Midbrain (tissue), 1 donor: ENCODE measurements at places on chromosomes 4 and X.

GRCh38 chr4:6385288-6385687 is 87.1 kb downstream of the PPP2R2C start:
- no peak for DNase-seq

DNA sequence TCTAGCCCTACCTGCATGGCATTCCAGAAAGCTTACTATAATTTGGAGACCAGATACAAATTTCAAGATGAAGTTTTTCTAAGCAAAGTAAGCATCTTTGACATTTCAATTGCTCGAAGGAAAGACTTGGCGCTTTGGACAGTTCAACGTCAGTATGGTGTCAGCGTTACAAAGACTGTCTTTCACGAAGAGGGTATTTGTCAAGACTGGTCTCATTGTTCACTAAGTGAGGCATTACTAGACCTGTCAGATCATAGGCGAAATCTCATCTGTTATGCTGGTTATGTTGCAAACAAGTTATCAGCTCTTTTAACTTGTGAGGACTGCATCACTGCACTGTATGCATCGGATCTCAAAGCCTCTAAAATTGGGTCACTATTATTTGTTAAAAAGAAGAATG is 17.6 kb downstream of the THAP9 start:
- peak; percentile 44 for DNase-seq

DNA sequence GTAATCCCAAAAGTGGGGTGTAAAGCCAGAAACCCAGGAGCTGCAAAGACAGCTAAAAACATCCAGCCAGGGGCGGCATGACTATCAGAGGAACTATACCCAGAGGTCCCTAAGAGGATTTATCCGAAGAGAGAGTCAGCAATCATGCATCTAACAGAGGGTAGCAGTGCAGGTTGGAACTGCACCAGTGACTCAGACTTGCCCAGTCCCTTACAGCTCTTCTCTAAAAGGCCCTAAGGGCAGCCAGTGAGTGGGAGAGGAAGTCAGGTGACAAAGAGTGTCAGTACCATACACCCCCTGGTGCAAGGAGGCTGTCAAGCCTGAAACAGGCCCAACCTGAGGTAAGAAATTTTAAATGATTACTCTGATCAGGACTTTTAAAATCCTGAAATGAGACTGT is 88.1 kb downstream of the CAMK2D start:
- DNase-seq: no peak

GRCh38 chr4:3452376-3452775 is 10.6 kb downstream of the HGFAC start:
- DNase-seq: no peak

DNA sequence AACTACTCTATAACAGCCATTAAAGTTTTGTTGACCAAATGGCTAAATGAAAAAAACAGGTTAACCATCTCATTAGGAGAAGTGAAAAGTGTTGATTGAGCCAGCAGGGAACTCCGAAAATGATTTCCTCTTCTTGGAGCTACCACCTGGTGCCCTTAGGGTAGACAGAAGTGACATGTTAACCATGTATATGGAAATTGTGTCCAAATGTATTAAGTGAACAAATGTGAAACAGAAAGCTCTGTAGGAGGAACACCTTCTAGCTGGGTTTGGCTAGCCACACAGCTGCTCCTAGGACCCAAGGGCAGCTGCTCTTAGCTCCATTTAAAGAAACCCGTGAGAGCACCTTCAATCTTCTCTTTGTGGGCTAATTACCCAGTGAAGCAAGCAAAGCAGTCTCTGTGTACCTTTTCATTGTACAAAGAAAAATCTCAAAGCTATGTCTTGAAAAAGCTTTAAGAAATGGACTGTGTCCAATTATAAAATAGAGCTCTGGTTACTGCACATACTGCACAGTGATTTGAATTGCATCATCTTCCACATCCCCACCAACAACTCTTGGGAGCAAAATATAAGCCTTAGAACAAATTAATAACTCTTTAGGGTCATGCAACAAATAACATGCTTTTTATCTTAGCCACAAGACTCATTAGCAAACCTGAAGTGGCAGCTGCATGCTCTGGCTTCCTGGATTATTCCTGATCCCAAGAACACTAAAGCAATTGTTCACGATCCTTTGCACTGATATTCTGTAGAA is 59.2 kb upstream of the PARM1 start:
- no peak for DNase-seq

GRCh38 chr4:98692411-98692810 is 34.0 kb upstream of the TSPAN5 start:
- no peak for DNase-seq

DNA sequence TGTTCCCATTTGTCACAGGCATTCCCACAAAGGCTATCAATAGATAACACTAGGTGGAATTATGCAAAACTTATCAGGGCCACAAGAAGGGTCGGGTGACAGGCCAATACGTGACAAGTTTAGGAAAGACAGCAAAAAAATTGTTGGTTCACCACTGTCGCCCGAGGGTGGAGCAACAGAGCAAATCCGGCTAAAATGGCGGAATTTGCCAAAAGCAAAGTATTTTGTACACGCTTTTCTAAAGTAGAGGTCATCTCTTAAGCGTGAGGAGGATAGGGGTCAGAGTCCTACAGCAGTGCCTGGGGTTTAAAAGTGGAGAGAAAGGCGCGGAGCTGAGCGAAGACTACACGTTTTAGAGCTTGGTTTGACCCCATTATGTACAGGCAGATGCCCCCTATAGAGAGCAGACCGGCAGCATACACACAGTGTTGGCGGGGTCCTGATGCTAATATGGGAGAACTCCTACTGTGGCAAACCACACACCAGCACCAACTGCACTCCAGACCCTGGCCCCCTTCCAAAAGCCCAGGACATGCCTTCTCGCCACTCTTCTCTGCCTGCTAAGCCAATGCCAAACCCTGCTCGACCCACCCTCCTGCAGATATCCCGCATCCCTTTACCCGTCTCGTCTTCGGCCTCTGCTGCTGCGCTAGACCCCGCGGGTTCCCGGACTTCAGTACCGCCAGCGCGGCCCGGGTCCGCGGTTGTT is 733 bp downstream of the CCNA2 start:
- no peak for DNase-seq

- DNase-seq: no peak
These were observed 201.5 kb downstream of the TBX22 start for GRCh38 chrX:80216086-80216485.

DNA sequence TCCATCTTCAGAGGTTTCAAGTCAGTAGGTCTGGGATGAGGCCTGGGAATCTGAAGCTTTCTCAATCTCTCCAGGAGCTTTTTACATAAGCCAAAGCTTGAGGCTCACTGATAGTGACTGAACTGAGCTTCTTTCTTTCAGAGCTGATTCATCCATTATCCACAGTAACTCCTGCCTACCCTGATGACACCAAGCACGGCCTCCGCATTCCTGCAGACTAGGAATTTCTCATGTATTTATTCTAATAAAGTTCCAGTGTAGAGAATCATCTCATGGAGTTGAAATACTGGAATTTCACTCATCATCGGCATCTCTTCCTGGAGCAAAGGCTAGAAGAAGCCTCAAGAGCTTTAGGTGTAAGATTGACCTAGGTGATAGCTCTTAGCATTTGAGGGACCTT is 12.1 kb upstream of the DCTD start:
- no peak for DNase-seq

DNA sequence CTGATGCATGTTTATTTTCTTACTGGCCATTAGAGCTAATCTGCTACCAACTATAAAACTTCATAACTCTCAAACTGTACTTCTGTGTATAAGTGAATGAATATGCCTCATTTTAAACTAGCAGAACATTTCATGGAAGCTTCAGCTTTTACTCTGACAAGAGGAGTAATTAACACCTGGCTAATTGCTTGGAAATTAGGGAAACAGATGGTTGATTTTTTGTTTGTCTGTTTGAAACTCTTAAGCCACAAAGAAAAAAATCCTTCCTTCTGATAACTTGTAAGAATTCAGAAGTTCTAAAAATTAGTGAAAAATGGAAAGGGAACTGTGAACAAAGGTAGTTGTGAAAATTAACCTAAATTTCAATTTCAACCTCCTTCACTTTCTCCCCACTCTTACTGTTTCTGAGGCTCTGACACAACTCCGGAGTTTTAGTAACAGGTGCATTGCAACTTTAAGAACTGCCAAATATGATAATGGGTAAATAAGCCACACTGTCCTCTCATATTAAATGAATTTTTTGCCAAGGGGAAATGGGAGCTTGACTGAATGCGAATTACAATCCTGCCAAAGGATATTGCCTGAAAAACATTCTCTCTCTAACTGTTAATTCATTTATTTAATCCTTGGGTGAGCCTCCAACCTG is 1.0 kb downstream of the EGF start:
- no peak for DNase-seq

DNA sequence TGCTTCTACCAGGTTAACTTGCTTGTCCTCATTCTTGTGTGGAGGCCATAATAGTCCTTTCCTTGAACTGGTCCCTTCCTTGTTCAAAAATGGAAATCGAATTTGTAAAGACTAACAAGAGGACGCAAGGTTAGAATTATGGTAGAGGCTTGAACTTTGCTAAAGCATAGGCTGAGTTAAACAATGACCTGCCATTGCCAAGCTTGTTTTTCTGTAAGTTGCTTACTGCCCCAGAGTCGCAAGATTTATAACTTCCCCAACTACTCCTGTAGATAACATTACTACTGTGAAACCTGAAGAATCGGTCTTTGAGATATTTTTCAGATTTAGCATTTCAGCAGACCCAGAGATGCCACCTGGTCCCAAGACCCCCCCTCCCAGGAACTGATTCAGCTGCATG is 45.3 kb downstream of the RAB33B start:
- DNase-seq: no peak

DNA sequence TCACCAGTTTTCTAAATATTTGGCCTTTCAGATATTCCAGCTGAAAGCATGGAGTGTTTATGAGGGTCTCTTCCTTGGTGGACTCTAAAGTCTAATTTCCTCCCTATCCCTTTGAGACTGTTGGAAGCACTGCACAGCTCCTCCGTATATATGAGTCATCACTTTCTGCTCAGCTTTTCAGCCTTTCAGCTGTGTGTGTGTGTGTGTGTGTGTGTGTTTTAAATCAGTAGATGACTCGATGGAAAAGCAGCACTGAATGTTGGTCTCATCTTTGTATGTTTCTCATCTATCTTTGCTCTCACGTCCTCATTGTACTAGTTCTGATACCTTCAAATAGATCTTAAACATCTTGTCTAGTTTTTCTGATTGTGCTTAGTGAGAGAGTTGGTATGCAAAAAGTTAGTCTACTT is 81.6 kb downstream of the ZFX start:
- no peak for DNase-seq

DNA sequence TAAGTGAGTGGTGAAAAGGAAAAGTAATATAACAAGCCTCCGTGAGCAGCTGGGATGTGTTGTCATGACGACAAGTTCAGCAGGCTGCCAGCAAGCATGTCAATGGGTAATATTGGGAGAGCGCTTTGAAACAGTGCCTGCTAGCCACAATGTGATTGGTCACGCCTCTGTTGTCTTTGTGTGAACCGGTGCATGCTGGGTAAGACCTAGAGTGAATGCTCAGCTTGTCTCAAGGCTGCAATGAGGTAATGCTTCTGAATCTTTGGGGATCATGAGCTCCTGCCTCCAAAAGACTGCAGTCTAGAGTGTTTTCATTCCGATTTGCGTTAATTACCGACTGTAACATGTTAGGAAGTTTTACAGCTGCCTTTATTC is 54.9 kb downstream of the STOX2 start:
- peak; percentile 94 for DNase-seq

DNA sequence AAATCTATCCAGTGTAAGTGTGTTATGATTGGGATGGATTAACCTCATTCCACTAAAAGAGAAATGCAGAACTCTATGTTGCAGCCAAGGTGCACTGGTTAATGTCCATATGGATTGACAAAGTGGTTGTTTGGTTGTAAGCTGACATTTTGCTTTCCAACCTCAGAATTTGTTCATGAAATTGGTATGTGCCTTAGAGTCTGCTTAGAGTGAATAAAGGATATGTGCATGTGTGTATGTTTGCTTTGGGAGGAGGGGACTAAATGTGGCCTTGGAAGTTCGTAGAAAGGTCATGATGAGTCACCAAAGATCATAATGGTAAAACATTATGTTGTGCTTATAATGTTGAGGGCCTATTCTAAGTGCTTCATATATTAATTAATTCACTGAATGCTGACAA is 44.1 kb upstream of the MBNL3 start:
- no peak for DNase-seq

GRCh38 chr4:1512738-1513660 is 106.8 kb upstream of the NKX1-1 start:
- peak; percentile 4 for DNase-seq

DNA sequence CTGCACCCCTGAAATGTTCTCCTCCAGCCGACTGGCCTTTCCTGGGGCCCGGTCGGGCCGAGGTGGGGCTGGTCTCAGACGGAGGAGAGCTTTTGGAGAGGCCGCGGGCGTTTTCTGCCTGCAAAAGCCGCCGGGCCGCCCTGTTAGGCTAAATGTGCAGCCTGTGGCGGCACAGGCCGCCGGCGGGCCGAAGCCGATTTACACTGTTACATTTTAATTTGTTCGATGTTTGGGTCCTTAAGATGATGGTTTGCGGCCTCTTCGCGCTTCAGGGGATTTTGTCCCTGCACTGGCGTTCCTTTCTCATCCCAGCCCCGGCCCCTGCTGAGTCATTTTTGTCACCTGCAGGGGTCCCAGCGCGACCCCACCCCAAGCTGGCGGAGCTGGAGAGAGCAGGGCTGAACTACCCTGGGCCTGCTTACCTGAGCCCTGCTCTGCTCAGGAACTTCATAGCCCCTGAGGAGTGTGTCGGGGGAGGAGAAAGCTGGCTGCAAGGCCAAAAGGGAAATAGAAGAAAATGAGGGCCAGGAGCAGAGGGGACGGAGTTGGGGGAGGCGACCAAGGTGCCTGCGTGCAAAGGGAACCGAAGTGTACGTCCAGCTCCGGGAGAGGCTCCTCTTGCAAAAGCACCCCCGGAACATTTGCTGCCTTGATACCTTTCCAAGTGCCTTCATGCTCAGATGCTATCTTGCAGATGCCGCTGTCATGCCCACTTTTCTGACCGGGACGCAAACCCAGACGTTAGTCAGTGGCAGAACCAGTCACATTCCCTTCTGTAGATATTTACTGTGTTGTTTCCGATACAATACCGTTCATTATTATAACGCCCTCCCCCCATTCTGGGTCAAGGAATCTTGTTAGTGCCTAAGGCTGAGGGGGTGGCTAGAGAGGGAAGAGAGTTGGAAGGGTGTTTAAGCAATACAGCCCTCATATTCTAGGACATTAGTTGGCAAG is 977 bp upstream of the RBBP7 start:
- no peak for DNase-seq

GRCh38 chrX:120452131-120452530 is 17.0 kb downstream of the LAMP2 start:
- DNase-seq: peak; percentile 46

GRCh38 chr4:99824070-99824599 is 7.5 kb downstream of the DAPP1 start:
- no peak for DNase-seq

DNA sequence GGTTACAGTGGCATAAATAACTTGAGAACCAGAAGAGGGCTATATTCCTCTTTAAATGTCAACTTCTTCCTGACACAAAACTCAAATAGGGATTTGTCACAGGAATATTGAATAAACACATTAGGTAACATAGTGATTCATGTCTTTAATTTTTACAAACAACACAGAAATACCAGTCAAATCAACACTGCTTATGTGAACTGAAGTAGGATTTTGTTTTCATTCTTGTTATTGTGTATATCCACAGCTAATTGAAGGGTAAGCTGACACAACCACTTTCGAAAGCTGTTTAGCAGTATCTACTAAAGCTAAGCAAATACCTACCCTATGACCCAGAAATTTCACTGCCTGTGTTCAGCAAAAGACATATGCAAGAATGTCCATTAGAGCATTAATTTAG is 120.4 kb upstream of the EOLA2 start:
- DNase-seq: no peak

- DNase-seq: no peak
These were observed 25.5 kb downstream of the GPRASP3 start for GRCh38 chrX:102745857-102746584.
